Osteocyte (in vitro differentiated cells): ENCODE measurements at places on chromosomes 13 and 19.

DNA sequence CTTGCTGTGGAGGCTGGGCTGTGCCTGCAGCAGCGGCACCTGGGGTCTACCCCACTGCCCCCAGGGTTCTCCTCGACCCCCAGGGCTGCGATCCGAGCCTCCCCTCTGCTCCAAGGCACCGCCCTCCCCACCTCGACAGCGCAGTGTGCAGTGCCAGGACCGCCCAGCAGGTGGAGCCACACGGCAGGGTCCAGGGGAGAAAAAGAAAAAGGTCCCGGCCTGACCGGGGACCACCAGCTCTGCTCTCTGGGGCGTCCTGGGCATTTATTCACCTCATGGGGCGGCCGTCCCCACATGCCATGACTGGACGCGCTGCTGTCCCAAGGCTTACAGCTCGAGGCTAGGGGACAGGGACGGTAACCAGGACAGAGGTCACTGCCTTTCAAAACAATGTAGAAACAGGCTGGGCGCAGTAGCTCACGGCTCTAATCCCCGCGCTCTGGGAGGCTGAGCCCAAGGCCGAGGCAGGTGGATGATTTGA, 10.6 kb downstream of the REXO1 start:
- DNase-seq: no peak

DNA sequence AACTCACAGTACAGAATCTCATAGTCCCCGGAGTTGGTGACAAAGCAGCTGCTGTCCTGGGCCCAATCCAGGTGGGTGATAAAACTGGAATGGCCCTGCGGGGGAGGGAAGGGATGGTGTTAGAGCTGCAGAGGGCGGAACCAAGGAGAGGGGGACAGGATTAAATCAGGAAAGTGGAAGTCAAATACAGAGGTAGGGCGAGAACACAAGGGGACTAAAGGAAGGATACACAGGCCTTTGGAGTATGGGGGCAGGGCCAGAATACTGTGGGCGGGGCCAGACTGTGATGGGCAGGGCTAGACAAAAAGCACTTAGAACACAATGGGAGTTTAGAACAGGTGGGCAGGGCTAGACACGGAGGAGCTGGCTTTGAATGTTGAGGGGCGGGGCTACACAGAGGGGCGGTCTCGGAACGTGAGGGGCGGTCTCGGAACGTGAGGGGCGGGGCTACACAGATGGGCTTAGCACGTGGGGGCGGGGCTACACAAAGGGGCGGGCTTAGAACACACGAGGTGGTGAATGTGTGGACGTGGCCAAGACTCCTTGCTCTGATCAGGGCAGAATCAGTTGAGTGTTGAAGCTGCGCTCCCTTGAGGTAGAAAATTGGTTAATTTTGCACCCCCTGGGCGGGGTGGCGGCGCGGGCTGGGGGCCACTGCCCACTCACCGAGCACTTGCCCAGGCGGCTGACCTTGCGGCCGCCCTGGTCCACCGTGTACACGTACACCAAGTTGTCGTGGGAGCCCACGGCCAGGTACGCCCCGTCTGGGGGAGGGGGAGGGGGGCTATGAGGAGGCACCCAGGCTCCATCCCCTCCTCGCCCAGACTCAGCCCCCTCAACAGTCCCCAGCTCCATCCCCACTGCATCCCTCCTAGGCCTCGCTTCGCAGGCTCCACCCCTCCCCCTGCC, 14.0 kb upstream of the GPR4 start:
- DNase-seq: peak; percentile 87

DNA sequence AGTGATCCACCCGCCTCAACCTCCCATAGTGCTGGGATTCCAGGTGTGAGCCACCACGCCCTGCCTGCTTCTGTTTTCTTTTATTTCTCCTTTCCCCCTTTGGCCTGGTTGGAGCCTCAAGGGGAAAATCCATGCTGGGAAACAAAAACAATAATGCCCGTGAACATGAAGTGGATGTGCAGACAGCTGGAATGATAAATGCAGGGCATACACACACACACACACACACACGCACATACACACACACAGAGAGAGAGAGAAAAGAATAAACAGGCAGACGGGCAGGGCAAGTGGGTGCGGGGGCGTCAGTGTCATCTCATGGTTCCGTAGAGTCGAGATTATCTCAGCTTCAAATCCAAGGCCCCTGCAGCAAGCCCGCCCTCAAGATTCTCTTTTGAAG, 4.4 kb upstream of the PLEKHF1 start:
- DNase-seq: no peak

- no peak for DNase-seq
Observed at GRCh38 chr19:4456843-4457653, 546 bp downstream of the UBXN6 start.

DNA sequence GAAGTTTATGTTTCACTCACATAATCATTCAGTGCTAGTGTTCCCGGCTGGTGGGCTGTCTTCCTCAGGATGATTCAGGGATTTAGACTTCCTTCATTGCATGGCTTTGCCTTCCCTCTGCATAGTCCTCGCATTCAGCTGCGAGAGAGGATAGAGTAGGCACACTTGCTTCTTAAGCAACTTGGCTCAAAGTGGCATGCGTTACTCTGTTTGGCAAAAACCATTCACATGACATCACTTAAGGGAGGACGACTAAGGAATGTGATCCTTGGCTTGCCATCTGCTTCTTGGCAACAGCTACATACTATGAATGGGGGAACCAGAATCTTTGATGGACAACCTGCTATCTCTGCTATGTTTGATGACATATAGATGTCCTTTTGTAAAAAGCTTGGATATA, 359.3 kb downstream of the TDRD3 start:
- DNase-seq: no peak

DNA sequence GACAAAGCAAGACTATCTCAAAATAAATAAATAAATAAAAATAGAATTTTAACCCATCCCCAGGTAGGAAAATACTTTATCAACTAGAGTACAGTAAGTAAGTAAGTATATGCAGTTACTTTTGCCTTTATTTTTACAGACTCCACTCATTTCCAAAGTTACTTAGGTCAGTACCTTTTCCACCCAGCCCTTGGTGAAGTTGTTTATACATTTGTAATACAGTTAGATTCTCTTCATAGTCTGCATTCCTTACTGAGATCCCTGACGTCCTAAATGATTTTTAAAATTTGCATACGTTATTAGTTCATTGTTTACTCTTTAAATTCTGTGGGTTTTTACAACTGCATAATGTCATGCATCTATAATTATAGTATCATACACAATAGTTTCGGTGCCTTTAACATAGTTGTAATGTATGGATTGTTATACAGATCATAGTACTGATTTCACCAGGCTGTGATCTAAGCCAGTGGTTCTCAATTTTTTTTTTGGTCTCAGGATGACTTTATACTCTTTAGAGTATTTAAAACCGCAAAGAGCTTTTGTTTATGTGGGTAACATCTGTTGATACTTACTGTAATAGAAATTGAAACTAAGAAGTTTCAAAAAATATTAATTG, 10.4 kb downstream of the SETDB2 start:
- no peak for DNase-seq

DNA sequence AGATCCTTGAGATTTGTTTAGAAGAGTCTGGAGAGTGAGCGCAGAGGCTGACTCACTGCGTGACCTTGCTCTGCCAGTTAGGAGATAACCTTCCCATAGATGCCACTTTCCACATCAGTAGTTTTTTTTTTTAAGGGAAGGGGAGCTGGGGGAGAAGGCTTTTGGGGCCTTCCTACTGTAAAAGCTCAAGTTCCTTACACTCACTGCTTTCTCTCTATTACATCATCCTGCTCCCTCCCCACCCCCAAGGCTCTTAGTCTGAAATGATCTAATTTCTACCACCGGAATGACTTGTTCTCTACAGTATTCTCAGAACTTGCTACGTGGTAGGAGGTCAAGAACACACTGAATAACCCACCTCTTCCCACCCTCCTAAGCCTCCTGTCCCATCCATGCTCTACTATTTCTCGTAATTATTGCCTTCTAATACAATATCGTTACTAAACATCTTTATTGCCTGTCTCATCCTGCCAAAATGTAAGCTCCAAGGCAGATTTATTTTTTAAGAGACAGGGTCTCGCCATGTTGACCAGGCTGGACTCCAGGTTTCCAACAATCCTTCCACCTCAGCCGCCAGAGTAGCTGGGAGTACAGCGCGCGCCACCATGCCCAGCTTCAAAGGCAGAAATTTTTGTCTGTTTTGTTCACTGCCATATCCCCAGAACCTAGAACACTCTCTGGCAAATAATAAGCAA, 1.2 kb downstream of the LONP1 start:
- no peak for DNase-seq

GRCh38 chr13:75050419-75051046, 431.4 kb downstream of the TBC1D4 start:
- no peak for DNase-seq

- no peak for DNase-seq
Observed at GRCh38 chr19:49589502-49589905, 1.5 kb upstream of the PRR12 start.

DNA sequence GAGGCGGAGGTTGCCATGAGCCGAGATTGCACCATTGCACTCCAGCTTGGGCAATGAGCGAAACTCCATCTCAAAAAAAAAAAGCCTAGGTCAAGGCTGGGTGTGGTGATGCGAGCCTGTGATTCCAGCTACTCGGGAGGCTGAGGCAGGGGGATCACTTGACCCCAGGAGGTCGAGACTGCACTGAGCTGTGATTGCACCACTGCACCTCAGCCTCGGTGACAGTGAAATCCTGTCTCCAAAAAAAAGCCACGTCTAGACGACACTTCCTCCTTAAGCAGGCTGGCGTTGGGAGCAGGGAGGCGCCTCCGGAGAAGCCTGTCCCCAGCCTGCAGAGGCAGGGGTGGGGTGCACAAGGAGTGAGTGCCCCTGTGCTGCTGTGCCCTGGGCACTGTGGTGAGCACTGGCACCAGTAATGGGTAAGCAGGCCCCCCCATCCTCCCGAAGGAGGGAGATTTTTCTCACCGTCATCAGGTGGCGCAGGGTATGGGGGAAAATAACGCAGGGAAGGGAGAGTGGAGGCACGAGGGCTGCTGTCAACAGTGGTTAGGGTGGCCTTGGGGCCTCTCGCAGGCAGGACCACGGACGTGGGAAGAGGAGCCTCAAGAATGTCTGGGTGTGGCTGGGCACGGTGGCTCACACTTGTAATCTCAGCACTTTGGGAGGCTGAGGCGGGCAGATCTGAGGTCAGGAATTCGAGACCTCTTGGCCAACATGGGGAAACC, 706 bp downstream of the P2RY11 start:
- no peak for DNase-seq

DNA sequence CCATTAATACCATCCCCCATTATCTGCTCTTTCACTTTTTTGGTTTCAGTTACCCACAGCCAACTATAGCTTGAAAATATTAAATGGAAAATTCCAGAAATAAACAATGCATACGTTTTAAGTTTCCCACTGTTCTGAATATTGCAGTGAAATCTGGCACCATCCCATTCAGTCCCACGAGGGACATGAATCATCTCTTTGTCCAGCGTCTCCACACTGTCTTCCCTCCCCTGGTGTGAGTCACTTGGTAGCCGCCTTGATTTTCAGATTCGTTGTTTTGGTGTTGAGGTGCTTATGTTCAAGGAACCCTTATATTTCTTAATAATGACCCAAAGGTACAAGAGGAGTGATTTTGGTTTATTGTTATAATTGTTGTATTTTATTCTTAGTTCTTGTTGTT, 246.1 kb downstream of the DCT start:
- no peak for DNase-seq

- no peak for DNase-seq
Observed at GRCh38 chr13:21777813-21778212, 106.9 kb downstream of the FGF9 start.

DNA sequence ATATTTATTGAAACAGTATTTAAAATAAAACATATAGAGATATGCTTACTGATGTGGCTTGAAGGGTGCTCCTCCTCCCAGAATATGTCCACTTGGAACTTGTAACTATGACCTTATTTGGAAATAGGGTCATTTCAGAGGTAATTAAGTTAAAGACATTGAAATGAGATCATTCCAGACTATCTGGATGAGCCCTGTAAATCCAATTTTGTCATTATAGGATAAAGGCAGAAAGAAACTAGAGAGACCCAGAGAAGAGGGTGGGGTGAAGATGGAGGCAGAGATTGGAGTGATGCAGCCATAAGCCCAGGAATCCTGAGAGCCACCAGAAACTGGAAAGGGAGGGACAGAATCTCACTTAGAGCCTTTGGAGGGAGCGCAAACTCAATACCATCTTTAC, 243.2 kb downstream of the OXGR1 start:
- DNase-seq: no peak

DNA sequence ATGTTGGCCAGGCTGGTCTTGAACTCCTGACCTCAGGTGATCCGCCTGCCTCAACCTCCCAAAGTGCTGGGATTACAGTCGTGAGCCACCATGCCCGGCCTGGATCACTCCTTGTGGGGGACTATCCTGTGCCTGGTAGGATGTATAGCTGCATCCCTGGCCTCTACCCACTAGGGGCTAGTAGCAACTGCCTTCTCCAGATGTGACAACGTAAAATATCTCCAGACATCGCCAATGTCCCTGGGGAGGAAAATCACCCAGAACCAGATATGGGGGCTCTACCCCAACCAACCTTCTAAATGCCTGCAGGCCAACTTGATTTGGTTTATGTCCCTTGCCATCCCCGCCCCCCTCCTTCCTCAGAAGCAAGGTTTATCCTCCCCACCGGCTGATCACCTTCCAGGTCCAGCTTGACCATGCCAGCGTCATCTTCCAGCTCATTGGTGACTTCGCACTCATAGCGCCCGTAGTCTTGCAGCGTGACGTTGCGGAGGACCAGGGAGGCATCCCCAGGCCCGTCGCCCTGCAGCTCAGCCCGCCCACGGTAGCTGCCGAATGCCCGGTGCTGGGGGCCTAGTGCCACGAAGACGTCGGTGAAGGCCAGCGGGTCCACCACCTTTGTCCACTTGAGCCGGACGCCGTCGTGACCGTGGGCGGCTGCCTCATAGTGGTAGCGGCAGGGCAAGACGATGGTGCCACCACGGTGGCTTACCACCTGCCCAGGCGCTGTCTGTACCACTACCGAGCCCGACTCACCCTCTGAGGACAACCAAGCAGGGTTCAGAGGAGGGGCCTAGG, 12.5 kb downstream of the TM6SF2 start:
- no peak for DNase-seq

- DNase-seq: peak; percentile 63
Observed at GRCh38 chr13:21040120-21040826, 21.1 kb downstream of the LATS2 start.

DNA sequence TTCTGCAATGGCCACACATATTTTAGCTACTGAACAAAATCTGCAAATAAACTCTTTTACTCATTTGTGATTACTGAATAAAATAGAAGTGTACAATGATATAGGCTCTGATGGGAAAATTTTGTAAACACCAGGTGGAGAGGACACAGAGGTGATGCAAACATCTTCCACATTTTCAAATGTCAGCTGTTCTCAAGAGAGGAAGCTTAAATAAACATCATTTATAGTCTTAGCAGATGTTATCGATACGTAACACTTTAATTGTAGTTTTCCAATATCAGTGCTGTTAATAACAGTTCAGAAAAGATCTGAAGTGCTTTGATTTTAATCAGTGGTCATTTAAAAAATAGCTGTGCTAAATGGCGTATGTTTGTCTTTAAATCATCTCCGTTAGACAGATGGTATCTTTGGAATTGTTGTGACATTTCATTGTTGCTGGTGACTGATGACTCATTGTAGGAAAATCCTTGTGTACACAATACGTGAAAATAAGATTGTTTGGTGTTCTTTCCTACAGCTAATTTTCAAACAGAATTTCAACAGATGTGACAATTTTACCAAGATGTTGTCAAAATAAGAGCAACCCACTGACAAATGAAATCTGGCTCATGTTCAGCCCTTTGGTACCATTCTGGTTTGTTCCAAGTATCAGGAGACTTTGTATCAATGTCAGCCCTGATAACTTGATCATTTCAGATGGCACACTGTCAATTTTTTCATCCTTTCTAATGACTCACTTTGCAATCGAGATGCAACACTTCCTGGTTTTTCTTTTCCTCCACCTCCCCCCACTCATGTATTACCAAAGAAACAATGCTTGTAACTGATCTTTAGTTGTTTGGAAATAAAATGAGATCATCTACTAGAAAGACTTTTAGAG, 516.0 kb downstream of the DCT start:
- DNase-seq: no peak
